Uterine smooth muscle cell (primary cell): ENCODE measurements at places on chromosomes 1 and 21. TPM values are rescaled to one million over a fixed set of nuclear protein-coding genes. Genes with fewer than 3 reads are reported as not detected.

PPIAL4G gene
- total RNA-seq, result under 0.01 TPM in 1 of 2 replicates, not detected in the other

PTGS2 gene
- 9.2 and 12.8 TPM in 2 replicates for total RNA-seq

SLC16A4 gene
- total RNA-seq, result 16.6 and 47.6 TPM in 2 replicates

RXFP4 gene
- 0.11 and 0.12 TPM in 2 replicates for total RNA-seq

CRYAA gene
- not detected in 2 replicates for total RNA-seq

CR2 gene
- total RNA-seq, result not detected in 2 replicates

FCGR3A gene
- total RNA-seq, result not detected in 2 replicates

EPHB2 gene
- 5.2 and 13.0 TPM in 2 replicates for total RNA-seq

OR10J1 gene
- 0.25 TPM in 1 of 2 replicates, not detected in the other for total RNA-seq

CCSAP gene
- 8.2 and 12.7 TPM in 2 replicates for total RNA-seq

SLC30A10 gene
- not detected in 2 replicates for total RNA-seq

HCRTR1 gene
- not detected in 2 replicates for total RNA-seq

GBP7 gene
- total RNA-seq, result 0.12 TPM in 1 of 2 replicates, not detected in the other

PAX7 gene
- total RNA-seq, result not detected in 2 replicates

GRHL3 gene
- not detected in 2 replicates for total RNA-seq

OR2M5 gene
- not detected in 2 replicates for total RNA-seq

COL24A1 gene
- total RNA-seq, result 0.87 and 1.3 TPM in 2 replicates

SPATA46 gene
- total RNA-seq, result 0.12 TPM in 1 of 2 replicates, not detected in the other

KRTAP19-3 gene
- not detected in 2 replicates for total RNA-seq

CLDN19 gene
- not detected in 2 replicates for total RNA-seq

RBP7 gene
- total RNA-seq, result not detected in 2 replicates

NUP210L gene
- total RNA-seq, result under 0.01 and 0.12 TPM in 2 replicates

TMEM81 gene
- 1.1 and 1.2 TPM in 2 replicates for total RNA-seq

CRYBG2 gene
- 0.12 TPM in 1 of 2 replicates, not detected in the other for total RNA-seq

RIMS3 gene
- 0.44 and 0.50 TPM in 2 replicates for total RNA-seq

GRIK1 gene
- total RNA-seq, result not detected in 2 replicates

ETV3L gene
- total RNA-seq, result not detected in 2 replicates

EXO1 gene
- 6.2 and 22.9 TPM in 2 replicates for total RNA-seq

SUMO3 gene
- total RNA-seq, result 71.0 and 119 TPM in 2 replicates

FABP3 gene
- total RNA-seq, result 52.1 and 186 TPM in 2 replicates

C1orf53 gene
- total RNA-seq, result 3.8 and 4.6 TPM in 2 replicates

RAD54L gene
- 3.6 and 11.1 TPM in 2 replicates for total RNA-seq

AGT gene
- total RNA-seq, result 0.22 and 0.50 TPM in 2 replicates

APOBEC4 gene
- total RNA-seq, result not detected in 2 replicates

MSH4 gene
- 0.11 and 0.25 TPM in 2 replicates for total RNA-seq

CSF3R gene
- 0.11 and 0.12 TPM in 2 replicates for total RNA-seq

ACTA1 gene
- not detected in 2 replicates for total RNA-seq

TNFRSF9 gene
- under 0.01 TPM in 1 of 2 replicates, not detected in the other for total RNA-seq

LCE3C gene
- total RNA-seq, result not detected in 2 replicates

GPR52 gene
- total RNA-seq, result 0.89 and 1.1 TPM in 2 replicates

IQGAP3 gene
- total RNA-seq, result 27.6 and 83.3 TPM in 2 replicates

REN gene
- total RNA-seq, result 0.62 and 0.77 TPM in 2 replicates

BMP8B gene
- under 0.01 TPM in 2 replicates for total RNA-seq

FAM72B gene
- total RNA-seq, result 2.4 and 3.9 TPM in 2 replicates

SLC25A34 gene
- 0.44 and 0.62 TPM in 2 replicates for total RNA-seq

A3GALT2 gene
- total RNA-seq, result not detected in 2 replicates
